Suppressor macrophage treated with lipopolysaccharide for 1 hour (primary cell): ENCODE measurements at places on chromosomes 7 and 10.

DNA sequence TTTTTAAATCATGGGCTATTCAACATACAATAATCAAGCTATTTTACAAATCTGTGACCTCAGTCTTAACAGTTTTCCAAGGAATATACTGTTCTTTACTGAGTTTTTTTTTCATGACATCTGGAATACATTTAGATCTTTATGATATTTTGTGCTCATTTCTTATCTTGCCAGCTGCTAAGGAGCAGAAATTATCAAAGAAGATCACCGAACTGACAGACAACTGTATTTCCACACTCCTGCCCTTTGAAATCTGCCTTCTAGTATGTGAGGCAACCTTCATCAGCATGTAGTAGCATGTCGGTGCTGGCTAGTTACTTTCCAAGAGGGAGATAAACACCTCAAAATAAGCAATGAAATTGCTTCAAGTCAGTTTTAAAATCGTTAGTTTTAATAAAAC is 66.4 kb downstream of the NHLRC2 start:
- no peak for DNase-seq

DNA sequence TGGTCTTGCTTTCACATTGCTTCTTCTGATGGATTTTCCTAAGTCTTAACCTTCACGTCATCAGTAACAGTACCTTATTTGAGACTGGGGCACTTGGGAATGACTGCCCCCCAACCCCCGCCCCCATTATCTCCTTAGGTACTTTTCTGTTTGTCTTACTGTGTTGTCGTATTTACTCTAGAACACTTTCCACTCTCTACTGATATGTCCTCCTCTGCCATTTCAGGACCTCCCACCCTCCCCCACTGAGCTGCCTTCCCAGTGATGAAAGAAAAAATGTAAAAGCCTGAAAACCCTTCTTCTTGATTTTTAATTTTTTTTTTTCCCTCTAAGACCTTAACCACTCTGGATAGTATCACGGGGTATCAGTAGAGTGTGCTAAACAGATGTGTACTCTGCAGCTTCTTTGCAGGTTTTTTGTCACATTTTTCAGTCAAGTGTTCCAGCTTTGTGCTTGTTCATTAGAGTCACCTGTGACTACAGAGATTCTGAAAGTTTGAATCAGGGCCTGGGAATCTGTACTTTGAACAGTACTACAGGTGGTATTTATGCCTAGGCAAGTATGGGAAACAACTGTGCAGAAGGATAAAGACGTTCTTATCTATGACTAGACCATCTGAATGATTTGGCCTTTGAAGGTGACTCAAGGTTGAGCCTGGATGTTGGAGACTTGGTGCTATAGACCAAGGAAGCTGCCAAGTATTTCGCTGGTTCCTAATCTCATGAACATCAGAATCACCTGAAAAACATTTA is 8.3 kb downstream of the CALU start:
- no peak for DNase-seq

- no peak for DNase-seq
These were observed 95.8 kb upstream of the AGBL3 start for GRCh38 chr7:134890246-134891240.

- DNase-seq = no peak
These were observed 12.7 kb downstream of the CCDC136 start for GRCh38 chr7:128804484-128804883.

GRCh38 chr7:54680377-54681005 is 78.5 kb downstream of the SEC61G start:
- no peak for DNase-seq

- no peak for DNase-seq
These were observed 103.8 kb upstream of the AKR1E2 start for GRCh38 chr10:4721999-4722753.

GRCh38 chr7:135317676-135318325 is 84.2 kb downstream of the STRA8 start:
- no peak for DNase-seq

DNA sequence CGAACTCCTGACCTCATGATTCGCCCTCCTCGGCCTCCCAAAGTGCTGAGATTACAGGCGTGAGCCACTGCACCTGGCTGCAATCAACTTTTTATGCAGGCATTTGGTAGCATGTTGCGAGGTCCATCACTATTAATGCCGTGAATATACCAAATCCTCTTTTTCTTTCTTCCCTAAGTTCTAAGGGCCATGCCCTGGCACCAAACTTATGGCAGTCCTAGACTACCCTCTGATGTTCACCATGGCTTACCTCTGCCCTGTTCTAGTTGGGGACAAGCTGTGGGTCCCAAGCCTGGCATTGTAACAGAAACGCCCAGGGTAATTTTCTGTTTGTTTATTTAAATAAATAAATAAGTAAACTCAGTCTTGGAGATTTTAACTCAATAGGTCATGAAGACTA is 13.3 kb downstream of the PRSS2 start:
- peak; percentile 4 for DNase-seq

- peak; percentile 62 for DNase-seq
These were observed 20.1 kb downstream of the LDB3 start for GRCh38 chr10:86688398-86688921.

GRCh38 chr10:4437791-4438190 is 388.2 kb upstream of the AKR1E2 start:
- peak; percentile 29 for DNase-seq

- no peak for DNase-seq
These were observed 20.8 kb downstream of the OGDHL start for GRCh38 chr10:49741108-49741995.

- no peak for DNase-seq
These were observed 639.3 kb upstream of the GALNT17 start for GRCh38 chr7:70492625-70493024.

DNA sequence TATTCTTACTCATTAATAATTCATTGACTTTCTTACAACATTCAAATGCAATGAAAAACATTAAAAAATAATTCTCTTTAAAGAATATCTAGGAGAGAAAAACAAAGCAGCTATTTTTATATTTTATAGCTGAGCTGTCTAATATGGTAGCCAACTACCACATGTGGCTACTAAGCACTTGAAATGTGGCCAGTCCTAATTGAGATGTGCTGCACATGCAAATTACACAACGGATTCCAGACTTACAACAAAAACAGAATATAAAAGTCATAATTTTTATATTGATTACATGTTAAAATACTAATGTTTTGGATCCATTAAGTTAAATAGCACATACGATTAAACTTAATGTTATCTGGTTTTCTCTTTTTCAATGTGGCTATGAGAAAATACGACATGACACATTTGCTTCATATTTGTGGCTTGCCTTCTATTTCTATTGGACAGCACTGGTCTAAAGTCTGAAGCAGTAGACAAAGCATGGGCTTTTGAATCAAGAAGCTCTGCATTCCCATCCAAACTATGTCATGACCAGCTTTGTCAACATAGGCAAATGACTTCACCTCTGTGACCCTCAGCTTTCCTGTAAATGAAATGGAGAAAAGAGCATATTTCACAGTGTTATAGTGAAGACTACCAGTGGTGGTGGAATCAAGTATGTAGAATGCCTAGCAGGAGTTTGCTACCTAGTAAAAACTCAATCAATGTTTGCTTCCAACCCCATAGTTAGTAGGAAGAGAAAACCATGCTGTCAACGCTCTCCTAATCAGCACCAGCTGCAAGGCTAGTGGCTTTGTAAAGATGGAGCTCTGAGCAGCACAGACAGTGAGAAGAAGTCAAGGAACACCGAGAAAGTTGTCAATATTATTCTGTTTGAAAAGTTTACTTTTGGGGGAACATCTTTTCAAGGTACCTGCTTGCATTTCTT is 37.1 kb upstream of the GDF10 start:
- DNase-seq = no peak

DNA sequence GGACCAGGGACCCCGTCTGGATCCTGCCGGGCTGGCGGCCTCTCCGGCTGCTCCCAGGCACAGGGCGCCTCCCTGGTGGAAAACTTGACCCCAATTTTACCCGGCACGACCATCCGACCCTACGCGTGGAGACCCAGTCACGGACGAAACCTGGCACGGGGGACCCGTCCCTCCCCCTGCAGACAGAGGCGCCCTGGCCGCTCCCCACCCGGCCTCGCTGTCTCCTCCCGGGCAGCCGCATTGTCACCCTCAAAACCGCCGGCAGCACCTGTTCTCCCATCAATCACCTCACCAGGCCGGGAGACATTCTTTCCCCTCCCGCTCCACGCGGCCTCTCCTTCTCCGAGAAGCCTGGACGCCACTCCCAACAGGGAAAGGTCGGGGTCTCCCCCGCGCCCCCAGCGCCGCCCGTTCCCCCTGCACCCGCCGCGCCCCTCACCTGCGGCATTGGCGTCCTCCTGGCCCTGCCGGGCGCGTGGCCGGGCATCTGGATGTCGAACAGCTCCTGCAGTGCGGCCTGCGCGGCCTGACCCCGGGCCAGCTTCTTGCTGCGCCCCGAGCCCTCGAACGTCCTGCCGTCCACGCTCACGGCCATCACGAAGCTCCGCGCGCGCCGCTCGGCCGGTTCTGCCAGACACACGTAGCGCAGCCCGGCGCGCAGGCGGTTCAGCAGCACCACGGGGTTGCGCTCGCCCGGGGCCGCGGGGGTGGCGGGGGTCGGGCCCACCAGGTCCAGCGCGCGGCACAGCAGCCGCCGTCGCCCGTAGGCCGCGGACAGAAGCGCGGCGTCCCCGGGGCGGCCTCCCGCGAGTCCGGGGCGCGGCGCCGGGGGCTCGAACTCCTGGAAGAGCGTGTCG is 306.6 kb downstream of the WDR37 start:
- DNase-seq = no peak

DNA sequence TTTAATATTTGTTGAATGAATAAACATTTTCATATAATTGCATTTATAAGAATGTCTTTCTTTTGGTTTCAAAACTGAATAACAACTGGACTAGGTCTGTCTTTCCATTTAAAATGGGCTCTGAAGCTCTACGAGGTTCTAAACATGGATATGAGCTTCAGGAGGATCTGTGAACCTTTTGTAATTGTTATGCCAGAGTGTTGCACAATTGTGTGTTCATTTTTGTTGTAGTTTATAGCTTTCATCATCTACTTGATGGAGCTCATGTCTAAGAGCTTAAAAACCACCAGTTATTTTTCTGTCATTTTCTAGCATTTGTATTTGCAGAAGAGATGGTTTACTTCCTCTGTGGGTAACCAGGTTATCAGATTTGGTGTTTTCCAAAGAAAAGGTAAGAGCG is 265.7 kb upstream of the NPY start:
- DNase-seq = no peak

GRCh38 chr7:156046031-156046560 is 233.8 kb upstream of the SHH start:
- no peak for DNase-seq

DNA sequence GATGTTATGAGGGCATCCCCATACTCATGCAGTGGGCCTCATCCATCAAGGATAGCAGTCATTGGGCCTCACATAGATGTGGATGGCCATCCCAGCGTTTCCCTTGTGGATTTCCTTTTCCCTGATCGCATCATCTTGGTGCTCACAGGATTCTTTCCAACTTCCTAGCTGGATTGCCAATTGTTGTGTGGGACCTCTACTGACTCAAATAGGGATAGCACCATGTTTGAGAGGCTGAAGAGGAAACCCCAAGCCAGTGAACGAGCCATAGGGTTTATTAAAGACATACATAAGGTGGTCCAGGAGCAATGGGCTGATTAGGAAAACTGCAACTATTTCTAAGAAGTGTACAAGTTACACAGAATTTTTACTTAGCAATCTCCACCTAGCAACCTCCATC is 21.8 kb downstream of the ASZ1 start:
- no peak for DNase-seq

- no peak for DNase-seq
These were observed 11.5 kb upstream of the STN1 start for GRCh38 chr10:103929381-103929921.

GRCh38 chr7:117118579-117119180 is 165.4 kb downstream of the ST7 start:
- DNase-seq = no peak

GRCh38 chr10:103544657-103545310 is 51.3 kb downstream of the NEURL1 start:
- DNase-seq = no peak

- DNase-seq = no peak
These were observed 198.6 kb upstream of the BMPER start for GRCh38 chr7:33706771-33707200.

DNA sequence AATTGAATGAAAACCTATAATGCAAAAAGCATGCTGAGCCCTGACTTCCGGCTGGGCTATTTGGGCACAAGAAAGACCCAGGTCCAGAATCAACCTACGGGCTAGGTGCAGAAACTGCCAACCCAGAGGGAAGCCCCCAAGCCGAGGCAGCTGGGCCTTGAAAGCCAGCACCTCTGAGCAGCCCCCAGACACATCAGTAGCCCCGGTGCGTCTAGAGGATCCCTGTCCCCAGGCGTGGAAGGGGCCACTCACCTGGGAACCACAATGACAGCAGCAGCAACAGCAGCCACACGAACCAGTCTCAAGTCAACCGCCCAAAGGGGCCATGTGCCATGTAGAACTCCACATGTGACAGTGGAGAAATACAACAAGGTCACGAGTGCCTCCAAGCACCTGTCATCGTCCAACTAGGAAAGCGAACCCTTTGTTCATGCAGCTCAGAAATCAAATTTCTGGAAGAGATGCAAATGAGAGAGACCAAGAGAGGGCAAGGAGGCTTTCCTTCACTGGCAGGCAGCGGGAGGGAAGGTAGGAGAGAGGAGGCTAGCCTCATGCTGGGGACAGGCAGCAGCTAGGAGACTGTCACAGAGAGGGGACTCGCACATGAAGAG is 57.5 kb upstream of the CHST15 start:
- no peak for DNase-seq

DNA sequence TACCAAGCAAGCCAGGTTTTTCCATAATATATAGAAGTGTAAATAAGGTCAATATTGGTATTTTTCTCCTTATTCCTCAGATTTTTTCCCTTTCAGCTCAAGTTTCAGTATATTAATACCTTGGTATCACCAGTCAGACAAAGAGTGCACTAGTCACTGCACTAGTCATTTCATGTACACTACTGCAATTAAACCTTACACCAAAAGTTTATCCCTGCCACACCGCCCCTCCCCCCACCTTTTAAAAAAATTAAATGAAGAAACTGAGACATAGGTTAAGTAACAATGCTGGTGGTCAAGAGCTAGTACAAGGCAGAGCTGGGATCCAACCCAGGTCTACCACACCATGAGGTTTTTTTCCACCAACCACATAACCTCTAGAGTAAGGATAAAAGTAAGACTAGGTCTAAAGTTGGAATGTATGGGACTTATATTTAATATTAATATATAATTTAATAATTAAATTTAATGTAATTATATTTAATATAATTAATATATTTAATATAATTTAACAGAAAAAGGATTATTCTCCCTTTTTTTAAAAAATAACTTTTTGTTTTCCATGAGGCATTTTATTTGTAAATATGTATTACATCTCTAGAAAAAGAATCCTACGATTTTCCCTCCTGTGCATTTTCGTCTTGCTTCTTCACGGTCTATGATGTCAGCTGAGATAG is 68.5 kb downstream of the NT5C2 start:
- DNase-seq = no peak
